ENCODE measurements at places on chromosomes 7 and 10. TPM values are rescaled to one million over a fixed set of nuclear protein-coding genes. Genes with fewer than 3 reads are reported as not detected.

ITPRID1 gene
- not detected for total RNA-seq

CRPPA gene
- total RNA-seq, result 0.64 TPM

AKR1C2 gene
- 3,597 TPM for total RNA-seq

GRM3 gene
- not detected for total RNA-seq

FAM53B gene
- total RNA-seq, result 15.0 TPM

TAC1 gene
- 0.11 TPM for total RNA-seq

ZNF783 gene
- total RNA-seq, result 5.8 TPM

INHBA gene
- total RNA-seq, result 0.21 TPM

CYP26C1 gene
- total RNA-seq, result not detected

EPO gene
- total RNA-seq, result not detected

Data from A549 treated with dexamethasone at 1 μM for 4 hours (cell line).